Natural killer cell (primary cell): ENCODE measurements at places on chromosomes 11 and 22. TPM values are rescaled to one million over a fixed set of nuclear protein-coding genes. Genes with fewer than 3 reads are reported as not detected.

CRYBB3 gene
- total RNA-seq: not detected

GRCh38 chr22:47161631-47162030 is 399.2 kb downstream of the TBC1D22A start:
- H3K4me3 ChIP-seq: no peak overlapping the region
- H3K4me1 ChIP-seq: no peaks in the 10 kb centered on the region

DNA sequence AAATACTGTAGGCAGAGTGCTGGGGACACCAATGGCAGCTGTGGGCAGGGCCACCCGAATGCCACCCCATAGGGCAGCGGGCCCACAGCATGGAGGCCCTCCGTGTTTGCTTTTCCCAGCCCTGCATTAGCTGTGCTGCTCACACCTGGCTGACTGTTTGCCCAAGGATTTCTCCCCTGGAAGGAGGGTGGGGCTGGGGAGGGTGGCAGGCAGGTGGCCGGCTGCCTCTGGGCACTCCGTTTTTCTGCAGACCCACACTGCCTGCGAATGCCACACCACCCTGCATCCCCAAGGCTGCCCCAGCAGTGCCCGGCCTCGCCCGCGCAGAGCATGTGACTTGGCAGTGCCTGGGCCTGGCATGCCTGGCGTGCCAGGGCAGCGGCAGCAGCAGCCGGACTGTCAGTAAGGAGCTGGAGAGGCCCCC is 19.6 kb downstream of the DAGLA start:
- no peak overlapping the region for H3K27ac ChIP-seq
- no peaks in the 10 kb centered on the region for H3K36me3 ChIP-seq
- no peaks in the 10 kb centered on the region for H3K27me3 ChIP-seq
- peaks cover 57% of the 10 kb centered on the region for H3K4me1 ChIP-seq
- H3K4me3 ChIP-seq: no peak overlapping the region

- no peaks in the 10 kb centered on the region for H3K27me3 ChIP-seq
- no peak overlapping the region for H3K27ac ChIP-seq
- H3K4me3 ChIP-seq: no peak overlapping the region
- no peaks in the 10 kb centered on the region for H3K36me3 ChIP-seq
- peak; percentile 36 for DNase-seq
Measured at GRCh38 chr11:74702383-74703007, 28.7 kb downstream of the CHRDL2 start.

GRCh38 chr11:123491241-123491640 is 61.2 kb downstream of the GRAMD1B start:
- H3K36me3 ChIP-seq: no peaks in the 10 kb centered on the region
- DNase-seq: no peak
- H3K4me1 ChIP-seq: no peaks in the 10 kb centered on the region

GRCh38 chr11:78535920-78536319 is 38.7 kb downstream of the NARS2 start:
- H3K27ac ChIP-seq: no peak overlapping the region
- H3K36me3 ChIP-seq: no peaks in the 10 kb centered on the region
- no peak overlapping the region for H3K4me3 ChIP-seq
- DNase-seq: no peak

DNAL4 gene
- total RNA-seq: 5.4 TPM

GRCh38 chr11:109338131-109338530 is 83.9 kb upstream of the C11orf87 start:
- H3K4me1 ChIP-seq: no peaks in the 10 kb centered on the region
- no peak overlapping the region for H3K4me3 ChIP-seq
- no peak overlapping the region for H3K27ac ChIP-seq
- H3K36me3 ChIP-seq: no peaks in the 10 kb centered on the region
- no peaks in the 10 kb centered on the region for H3K27me3 ChIP-seq

FOXR1 gene
- total RNA-seq: not detected

DNA sequence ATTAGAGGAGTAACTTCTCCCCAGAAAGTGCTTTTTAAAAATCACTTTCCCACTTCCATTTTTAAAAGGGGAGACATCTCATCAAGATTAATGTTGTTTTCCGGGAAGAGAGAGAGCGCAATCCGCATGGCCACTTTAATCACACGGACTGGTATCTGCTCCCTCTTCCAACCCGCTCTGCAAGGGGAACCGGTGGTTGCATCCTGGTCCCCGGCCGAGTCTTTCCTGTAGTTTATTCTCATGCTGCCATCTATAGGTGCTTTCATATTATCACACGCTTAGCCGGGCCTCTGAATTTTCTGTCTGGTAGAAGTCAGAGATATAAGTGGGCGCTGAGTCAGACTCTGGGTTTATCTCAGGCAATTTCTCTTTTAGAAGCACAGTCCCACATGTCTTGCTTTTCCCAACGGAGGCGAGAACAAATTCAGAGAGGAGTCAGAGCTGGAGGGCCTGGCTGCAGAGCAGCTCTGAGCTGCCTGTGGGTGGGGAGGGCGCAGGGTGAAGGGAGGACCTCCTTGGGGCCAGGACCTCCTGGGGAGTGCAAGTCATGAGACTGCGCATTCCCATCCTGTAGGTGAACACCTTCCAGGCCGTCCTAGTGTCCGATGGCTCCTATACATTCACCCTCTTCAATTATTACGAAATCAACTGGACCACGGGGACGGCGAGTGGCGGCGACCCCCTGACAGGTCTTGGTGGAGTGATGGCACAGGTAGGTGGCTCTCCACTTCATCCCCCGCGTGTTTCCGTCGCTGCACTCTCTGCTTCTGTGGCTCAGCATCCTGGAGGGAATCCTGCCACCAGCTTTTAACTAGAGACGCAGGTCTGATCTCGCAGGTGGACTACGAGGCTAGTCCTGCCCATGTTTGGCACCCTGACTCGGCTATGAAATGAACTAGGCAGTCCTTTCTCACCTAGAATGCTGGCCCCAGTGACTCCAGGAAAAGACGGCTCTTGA is 11.7 kb downstream of the TECTA start:
- no peak overlapping the region for H3K4me3 ChIP-seq
- no peak overlapping the region for H3K27ac ChIP-seq
- no peaks in the 10 kb centered on the region for H3K36me3 ChIP-seq
- H3K4me1 ChIP-seq: no peaks in the 10 kb centered on the region
- DNase-seq: peak; percentile 48

NTM gene
- not detected for total RNA-seq

DNA sequence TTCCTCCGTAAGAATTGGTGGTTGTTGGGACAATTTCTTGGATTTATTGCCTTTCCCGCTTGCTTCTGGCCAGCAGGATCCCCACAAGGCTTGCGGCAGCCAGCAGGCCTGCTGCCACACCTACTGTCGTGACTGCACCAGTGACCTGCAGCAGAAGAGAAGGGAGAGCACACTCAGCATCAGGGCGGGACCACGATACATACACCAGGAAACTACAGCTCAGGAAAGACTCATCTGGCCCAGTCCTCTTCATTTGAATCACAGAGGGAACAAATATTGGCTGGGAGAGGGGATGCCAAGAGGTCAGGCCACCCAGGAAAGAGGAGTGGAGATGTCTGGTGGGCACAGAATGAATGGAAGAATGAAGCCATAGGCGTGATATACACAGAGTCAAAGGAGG is 10.3 kb downstream of the PLAAT2 start:
- no peak overlapping the region for H3K4me3 ChIP-seq
- H3K36me3 ChIP-seq: no peaks in the 10 kb centered on the region
- H3K27ac ChIP-seq: peak overlapping the region; percentile 93
- H3K27me3 ChIP-seq: no peaks in the 10 kb centered on the region
- peaks cover 48% of the 10 kb centered on the region for H3K4me1 ChIP-seq
- peak; percentile 27 for DNase-seq

SLC5A4 gene
- total RNA-seq: not detected

MS4A15 gene
- not detected for total RNA-seq

CAPN5 gene
- 34.5 TPM for total RNA-seq

CARD18 gene
- total RNA-seq: not detected

GRCh38 chr11:109998921-109999320 is 94.3 kb upstream of the ZC3H12C start:
- H3K27ac ChIP-seq: no peak overlapping the region
- H3K4me3 ChIP-seq: no peak overlapping the region
- DNase-seq: no peak
- H3K36me3 ChIP-seq: no peaks in the 10 kb centered on the region
- no peaks in the 10 kb centered on the region for H3K4me1 ChIP-seq
- no peaks in the 10 kb centered on the region for H3K27me3 ChIP-seq

EMID1 gene
- 0.59 TPM for total RNA-seq

- no peak overlapping the region for H3K27ac ChIP-seq
- H3K4me3 ChIP-seq: no peak overlapping the region
- no peaks in the 10 kb centered on the region for H3K27me3 ChIP-seq
Measured at GRCh38 chr11:13068211-13068610, 59.1 kb downstream of the RASSF10 start.

KCNJ11 gene
- total RNA-seq: not detected

- DNase-seq: no peak
- no peaks in the 10 kb centered on the region for H3K36me3 ChIP-seq
- no peak overlapping the region for H3K4me3 ChIP-seq
Measured at GRCh38 chr11:123249354-123249753, 54.3 kb upstream of the CLMP start.

GRCh38 chr11:13303668-13304649 is 26.4 kb downstream of the BMAL1 start:
- DNase-seq: peak; percentile 18
- no peak overlapping the region for H3K4me3 ChIP-seq
- no peaks in the 10 kb centered on the region for H3K36me3 ChIP-seq
- peaks cover 75% of the 10 kb centered on the region for H3K4me1 ChIP-seq

GRCh38 chr11:12529793-12530192 is 144.4 kb upstream of the TEAD1 start:
- H3K4me1 ChIP-seq: no peaks in the 10 kb centered on the region
- H3K4me3 ChIP-seq: no peak overlapping the region
- no peak for DNase-seq
- no peak overlapping the region for H3K27ac ChIP-seq
- H3K27me3 ChIP-seq: no peaks in the 10 kb centered on the region

GRCh38 chr11:102575012-102575411 is 44.5 kb upstream of the MMP7 start:
- no peak for DNase-seq
- no peak overlapping the region for H3K27ac ChIP-seq
- peaks cover 5% of the 10 kb centered on the region for H3K4me1 ChIP-seq
- no peak overlapping the region for H3K4me3 ChIP-seq
- no peaks in the 10 kb centered on the region for H3K27me3 ChIP-seq

GRCh38 chr22:35085621-35086020 is 19.7 kb downstream of the ISX start:
- H3K36me3 ChIP-seq: no peaks in the 10 kb centered on the region
- H3K4me3 ChIP-seq: no peak overlapping the region
- no peaks in the 10 kb centered on the region for H3K27me3 ChIP-seq
- no peak for DNase-seq
- H3K27ac ChIP-seq: no peak overlapping the region
- H3K4me1 ChIP-seq: no peaks in the 10 kb centered on the region

HEPHL1 gene
- total RNA-seq: not detected

SLC6A5 gene
- total RNA-seq: not detected
